ENCODE measurements at places on chromosomes 11 and 22.

DNA sequence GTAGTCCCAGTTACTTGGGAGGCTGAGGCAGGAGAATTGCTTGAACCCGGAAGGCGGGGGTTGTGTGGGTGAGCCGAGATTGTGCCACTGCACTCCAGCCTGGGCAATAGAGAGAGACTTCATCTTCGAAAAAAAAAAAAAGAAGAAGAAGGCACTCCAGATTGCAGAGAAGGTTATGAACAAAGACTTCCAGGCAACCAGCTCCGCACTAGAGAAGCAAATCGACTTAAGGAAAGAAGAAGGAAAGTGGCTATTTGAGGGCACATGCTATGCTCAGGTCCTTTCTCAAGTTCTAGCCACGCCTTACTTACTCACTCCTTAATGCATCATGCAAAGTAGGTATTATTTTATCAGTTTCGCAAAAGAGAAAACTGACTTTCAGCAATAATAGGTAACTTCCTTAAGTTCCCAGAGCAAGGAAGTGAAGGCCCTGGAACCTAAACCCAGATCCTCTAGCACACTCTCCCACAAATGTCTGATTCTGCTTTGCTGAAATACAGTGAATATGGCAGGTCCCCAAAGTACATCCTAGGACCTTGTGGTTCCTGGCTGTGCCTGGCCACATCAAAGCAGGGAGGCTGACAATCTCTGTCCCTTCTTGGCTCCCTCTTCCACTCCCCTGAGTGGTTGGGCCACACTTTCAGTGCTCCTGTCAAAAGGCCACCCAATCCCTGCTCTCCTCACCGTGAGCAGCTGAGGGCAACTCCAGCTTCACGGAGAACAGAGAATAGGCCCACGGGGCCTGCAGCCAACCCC lies 14.2 kb downstream of the CD3E start:
- DNase-seq = no peak

DNA sequence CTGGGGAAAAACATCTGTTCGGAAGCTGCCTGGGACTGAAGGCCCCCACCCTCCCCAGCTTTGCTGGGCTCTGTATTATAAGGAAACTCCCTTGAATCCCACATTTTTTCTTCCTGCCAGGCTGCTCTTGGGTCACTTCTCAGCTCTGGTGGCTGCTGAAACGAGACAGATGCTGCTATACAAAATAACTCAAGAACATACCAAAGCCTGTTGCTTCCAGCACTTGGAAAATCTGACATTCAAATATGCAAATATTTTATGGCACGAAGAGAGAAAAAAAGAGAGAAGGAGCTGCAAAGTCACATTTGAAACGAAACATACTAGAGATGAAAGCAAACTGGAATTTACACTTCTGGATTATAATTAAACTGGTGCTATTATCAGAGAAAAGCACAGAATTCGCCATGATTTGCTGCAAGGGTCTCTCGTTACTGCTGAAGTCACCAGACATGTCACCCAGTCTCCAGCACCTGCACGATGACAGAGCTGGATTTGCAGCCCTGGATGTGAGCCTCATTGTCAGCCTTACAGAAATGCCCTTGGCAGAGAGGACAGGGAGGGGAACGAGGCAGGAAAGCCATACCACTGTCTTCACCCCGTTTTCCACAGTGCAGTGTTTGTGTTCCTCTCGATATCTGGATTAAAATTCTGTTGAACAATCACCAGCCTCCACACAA lies 47.9 kb upstream of the IGSF9B start:
- no peak for DNase-seq

- DNase-seq = no peak
Measured at GRCh38 chr11:110095554-110095953, 2.4 kb downstream of the ZC3H12C start.

GRCh38 chr11:111642542-111642941 lies 40.3 kb downstream of the SIK2 start:
- no peak for DNase-seq

GRCh38 chr22:20459152-20459542 lies 21.5 kb upstream of the SCARF2 start:
- no peak for DNase-seq

DNA sequence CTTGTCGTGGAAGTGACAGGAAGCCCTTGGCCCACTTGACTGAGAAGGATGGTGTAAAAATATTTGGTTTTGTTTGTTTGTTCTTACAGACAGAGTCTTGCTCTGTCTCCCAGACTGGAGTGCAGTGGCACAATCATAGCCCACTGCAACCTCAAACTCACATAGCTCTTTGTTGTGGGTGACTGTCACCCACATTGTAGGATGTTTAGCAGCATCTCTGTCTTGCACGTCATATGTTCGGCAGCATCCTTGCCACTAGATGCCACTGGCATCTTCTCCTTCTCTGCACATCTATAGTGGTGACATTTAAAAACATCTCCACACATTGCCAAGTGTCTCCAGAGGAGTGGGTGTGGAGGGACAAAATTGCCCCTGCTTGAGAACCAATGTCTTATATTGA lies 56.8 kb downstream of the PRR5L start:
- DNase-seq = no peak

DNA sequence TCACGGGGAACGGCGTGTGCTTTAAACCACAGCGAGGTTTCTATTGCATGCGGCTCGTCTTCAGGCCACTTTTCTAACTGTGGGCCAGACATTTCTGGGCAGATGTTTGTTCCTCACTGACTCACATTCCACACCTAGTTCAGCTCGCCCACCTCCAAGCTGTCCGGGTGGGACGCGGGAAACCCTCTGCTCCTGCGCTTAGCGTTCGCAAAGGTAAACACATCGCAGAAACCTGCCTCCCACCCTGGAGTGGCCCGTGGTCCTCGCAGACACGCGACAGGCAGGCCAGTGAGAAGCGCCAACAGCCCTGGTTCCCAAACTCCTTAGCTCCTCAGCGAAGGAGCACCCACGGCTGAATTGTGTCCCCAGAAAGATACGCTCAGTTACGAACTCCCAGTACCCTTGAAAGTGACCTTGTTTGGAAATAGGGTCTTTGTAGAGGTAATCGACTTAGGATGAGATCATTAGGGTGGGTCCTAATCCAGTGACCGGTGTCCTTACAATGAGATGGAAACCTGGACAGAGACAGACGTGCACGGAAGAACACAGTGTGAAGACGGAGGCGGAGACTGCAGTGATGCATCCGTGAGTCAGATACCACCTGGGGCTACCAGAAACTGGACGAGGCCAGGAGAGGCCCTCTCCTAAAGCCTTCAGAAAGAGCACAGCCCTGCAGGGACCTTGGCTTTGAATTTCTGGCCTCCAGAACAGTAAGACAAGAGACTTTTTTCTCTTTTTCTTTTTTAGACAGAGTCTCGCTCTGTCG lies 82.7 kb downstream of the CELSR1 start:
- DNase-seq = no peak

- DNase-seq = no peak
Measured at GRCh38 chr11:76313913-76314740, 66.8 kb downstream of the THAP12 start.

DNA sequence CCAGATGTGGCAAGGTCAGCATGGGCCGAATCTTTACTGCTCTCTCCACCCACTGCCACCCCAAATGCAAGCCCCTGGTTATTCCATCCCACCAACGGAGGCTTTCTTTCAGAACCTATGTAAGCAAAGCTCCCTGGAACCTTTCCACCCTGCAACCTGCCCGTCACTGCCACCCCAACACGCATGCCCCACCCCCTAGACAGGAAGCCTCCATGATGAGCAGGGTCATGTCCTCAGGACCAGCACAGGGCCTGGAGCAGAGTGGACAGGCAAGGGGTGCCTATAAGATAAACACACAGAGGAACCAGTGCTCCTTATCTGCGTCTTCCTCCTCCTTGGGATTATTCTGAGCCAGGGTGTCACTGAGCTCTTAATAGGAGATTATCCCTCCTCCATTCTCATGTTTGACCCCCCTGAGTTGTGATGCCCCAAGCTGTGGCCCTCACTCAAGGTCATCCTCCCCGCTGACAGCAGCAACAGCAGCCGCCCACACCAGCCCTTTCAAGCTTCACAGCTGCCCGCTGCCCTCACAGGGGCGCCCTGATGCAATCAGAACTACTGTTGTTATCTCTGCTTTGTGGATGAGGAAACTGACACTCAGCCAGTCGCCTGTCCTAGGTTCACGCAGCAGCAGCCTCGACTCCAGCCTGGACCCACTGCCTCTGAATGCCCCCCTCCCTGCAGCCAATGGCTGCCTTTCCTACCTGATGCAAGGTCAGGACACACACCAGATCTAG lies 647.3 kb downstream of the TBC1D22A start:
- DNase-seq = no peak

GRCh38 chr11:45481026-45481425 lies 184.4 kb downstream of the CHST1 start:
- no peak for DNase-seq

GRCh38 chr11:85459304-85459703 lies 167.8 kb downstream of the DLG2 start:
- DNase-seq = no peak

GRCh38 chr22:17945888-17946648 lies 78.3 kb downstream of the MICAL3 start:
- DNase-seq = no peak

- DNase-seq = no peak
Measured at GRCh38 chr22:46609175-46609690, 11.0 kb upstream of the GRAMD4 start.

- peak; percentile 22 for DNase-seq
Measured at GRCh38 chr11:115924744-115925567, 420.7 kb upstream of the CADM1 start.

DNA sequence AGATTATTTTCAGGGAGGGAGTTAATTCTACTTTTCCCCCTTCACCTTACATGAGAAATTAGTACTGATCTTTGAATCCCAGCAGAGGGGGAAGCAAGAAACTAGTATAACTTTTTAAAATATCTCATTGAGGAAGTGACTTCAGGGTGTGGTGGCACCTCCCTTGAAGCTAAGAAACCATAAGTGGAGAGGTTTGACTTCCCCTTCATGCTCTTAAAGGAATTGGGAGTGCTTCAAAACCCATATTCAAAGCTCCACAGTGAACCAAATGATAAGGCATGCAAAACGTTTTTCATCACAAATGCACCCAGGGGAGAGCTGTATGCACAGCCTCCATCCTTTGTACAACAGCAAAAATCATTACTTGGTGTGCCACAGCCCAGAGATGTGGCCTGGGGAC lies 540 bp downstream of the MS4A14 start:
- DNase-seq = no peak

GRCh38 chr11:94767701-94768601 lies at the start of gene AMOTL1:
AMOTL1 (plus strand) TSS chr11:94768356; CDS start chr11:94768512, 156 bp downstream.
- DNase-seq = no peak

GRCh38 chr11:119712459-119713358 lies 16.3 kb downstream of the NECTIN1 start:
- DNase-seq = no peak

- no peak for DNase-seq
Measured at GRCh38 chr22:17970201-17970708, 54.1 kb downstream of the MICAL3 start.

DNA sequence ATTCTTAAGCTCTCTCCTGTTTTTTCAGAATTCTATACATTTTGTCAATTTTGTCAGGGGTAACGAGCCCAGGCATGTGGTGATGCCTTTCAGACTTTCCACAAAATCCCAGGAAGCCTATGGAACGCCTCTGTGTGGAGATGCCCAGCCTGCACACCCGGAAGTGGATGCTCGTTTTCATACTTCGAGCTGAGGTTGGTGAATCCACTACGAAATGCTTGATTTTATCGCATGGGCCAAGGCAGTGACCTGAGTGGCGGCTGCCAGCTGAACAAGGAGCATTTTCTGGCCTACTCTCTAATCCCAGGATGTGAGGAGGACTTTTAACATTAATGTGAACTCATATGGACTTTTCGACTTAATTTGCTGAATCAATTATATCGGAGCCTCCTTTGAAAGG lies 426.7 kb upstream of the B3GAT1 start:
- DNase-seq = no peak

- no peak for DNase-seq
Measured at GRCh38 chr11:45543808-45544422, 121.5 kb downstream of the CHST1 start.

GRCh38 chr22:22094921-22095320 lies 112.3 kb upstream of the TOP3B start:
- no peak for DNase-seq

DNA sequence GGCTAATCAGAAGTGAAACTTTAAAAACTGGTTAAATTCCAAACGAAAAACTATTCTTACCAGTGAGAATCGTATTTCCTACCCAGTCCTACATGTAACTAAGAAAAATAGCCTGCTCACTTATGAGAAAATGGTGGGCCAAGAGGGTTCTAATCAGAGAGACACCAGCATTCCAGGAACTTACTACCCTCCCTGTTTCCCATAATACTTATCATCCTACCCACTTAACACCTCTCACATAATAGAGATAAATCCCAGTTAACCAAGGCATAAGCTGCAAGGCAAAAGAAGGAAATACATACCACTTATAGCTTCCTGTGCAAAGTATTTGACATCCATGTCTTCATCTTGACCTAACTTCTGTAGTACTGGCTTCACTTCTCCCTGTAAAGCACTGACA lies 24.4 kb downstream of the PPP2R1B start:
- DNase-seq = no peak

DNA sequence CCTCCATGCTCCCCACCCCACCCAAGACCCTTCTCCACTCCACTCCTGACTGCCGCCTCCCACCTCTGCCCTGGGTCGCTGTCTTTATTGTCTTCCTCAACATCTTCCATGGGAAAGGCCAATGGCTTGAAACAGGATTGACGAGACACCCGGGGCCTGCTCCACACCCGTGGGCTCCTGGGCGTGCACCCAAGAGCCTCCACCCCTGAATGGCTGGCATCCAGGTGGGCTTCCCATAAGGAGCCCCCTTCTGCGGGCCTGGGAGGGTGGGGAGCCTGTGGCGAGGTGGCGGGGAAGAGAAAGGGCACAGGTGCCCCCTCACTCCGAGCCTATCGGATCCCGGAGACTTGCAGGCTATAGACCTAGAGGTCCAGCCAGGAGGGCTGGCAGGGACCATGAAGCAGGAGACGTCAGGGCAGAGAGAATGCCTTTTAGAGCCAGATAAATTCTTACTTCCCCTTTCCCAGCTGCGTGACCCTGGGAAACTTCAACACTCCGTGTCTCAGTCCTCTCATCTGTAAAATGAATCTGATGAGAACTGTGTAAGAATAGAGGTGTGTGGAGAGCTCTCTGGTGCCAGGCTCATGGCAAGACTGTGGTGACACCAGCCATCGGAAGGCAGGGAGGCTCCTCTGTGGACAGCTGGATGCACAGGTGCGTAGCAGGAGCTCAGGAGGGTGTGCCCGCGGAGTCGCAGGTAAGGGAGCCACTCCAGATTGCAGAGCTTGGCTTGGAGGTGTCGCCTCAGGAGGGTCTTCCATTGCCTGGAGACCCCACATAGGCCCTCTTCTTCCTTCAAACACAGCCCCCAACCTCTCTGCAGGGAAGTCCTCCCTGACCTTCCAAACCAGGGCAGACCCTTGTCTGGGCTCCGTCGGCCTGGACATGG lies 53.9 kb downstream of the SMIM38 start:
- no peak for DNase-seq

DNA sequence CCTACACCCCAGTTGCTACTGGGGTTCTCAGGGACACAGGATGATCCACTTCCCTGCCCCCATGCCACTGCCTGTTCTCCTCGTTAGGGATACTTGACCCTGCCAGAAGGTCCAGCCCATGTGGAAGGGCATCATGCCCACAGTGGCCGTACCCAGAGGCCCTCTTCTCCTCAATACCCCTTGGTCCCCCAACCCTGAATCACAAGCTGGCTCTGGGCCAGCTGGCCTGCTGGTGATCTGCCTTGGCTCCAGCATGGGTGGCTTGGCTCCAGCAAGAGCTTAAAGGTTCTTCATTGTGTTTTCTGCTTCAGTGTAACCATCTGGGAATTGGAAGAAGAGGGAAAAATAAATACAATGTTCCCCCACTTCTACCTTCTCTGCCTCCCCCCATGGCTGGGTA lies 11.1 kb upstream of the TPBGL start:
- DNase-seq = no peak

- no peak for DNase-seq
Measured at GRCh38 chr11:12090061-12090591, 20.3 kb upstream of the MICAL2 start.
